ENCODE measurements at places on chromosomes 1 and 21.

- DNase-seq: peak; percentile 53
Observed at GRCh38 chr1:154669464-154670282, 61.7 kb upstream of the ADAR start.

- no peak for DNase-seq
Observed at GRCh38 chr1:43438006-43438405, 15.7 kb downstream of the HYI start.

- DNase-seq: no peak
Observed at GRCh38 chr1:71135571-71135970, 54.7 kb upstream of the ZRANB2 start.

- peak; percentile 62 for DNase-seq
Observed at GRCh38 chr1:35288761-35289160, 20.3 kb downstream of the ZMYM4 start.

GRCh38 chr1:89363638-89364536 is at the start of gene GBP6:
GBP6 (plus strand) TSS chr1:89364059; CDS start chr1:89368552, 4,493 bp downstream.
- no peak for DNase-seq

All from kidney glomerular epithelial cell (primary cell).